ENCODE measurements at places on chromosomes 5 and 9.

DNA sequence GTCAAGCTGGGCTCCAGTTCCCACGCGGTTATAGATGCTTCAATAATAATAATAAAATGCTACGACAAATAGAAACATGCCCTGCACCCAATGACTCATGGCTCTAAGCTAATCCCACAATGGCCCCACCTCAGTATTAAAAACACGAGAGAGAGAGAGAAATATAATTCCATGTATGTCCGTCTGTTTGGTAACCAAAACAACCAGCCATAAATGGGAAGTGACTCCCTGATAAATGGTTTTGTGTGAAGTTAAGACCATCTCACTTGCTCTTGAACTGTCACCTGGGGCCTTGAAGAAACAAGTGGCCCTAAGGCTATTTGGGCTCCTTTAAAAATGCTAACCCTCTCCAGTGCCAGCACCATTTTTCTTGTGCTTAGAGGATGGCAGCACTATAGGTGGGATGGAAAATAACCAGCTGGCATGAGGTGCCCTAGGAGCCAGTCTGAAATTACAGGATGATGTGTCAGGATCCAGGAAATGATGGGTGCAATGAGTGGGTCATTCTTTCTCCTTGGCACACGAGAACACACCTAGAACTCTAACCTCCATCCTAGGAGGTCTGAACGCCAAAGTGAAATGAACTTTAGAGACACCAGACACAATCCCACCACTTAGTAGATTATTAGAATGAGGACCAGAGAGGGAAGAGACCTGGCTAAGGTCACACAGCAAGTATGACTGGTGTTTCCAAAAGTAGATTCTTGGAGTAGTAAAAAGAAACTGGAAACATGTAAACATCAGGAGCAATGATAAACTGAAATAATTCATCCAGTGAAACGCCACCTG, 35.7 kb upstream of the ADRB2 start:
- peak; percentile 51 for DNase-seq

DNA sequence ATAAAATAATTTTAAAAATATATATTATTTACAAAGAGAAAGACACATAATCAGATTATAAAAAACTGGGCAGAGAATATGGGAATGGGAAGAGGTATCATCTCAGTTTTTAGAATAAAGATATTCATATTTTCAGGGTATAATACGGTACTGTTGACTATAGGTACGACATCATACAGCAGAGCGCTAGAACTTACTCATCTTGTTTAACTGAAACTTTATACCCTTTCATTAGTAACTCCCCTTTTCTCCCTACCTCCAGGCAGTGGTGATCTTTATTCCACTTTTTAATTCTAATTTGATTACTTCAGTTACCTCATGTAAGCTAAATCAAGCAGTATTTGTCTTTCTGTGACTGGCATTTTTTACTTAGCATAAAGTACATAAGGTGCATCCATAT, 742.1 kb downstream of the MTRR start:
- DNase-seq, result no peak

DNA sequence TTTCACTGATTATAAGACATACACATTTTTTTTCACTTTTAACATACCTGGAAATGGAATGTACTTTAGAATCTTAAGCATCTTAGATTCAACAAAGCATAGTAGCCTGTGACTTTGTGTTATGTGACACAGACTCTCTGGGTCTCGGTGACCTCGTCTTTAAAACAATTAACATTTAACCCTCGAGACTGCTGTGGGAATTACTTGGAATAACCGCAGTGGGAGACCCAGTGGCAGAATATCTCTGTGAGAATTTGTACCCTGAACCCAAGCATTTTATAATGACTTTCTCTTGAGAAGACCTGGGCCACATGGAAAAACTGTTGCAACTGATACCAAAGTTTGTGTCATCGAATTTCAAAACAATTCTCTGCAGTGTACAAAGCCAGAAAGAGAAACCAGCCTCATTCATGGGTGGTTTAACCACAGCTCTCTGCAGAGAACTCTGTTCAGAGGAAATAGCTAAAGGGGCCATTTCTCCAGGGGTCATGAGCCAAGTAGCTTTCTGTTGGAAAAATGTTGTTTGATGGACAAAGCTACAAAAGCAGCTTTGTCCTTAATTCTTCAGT, 10.0 kb upstream of the RETREG1 start:
- no peak for DNase-seq

- DNase-seq, result peak; percentile 4
Observed at GRCh38 chr5:156208271-156208670, 118.7 kb upstream of the SGCD start.

DNA sequence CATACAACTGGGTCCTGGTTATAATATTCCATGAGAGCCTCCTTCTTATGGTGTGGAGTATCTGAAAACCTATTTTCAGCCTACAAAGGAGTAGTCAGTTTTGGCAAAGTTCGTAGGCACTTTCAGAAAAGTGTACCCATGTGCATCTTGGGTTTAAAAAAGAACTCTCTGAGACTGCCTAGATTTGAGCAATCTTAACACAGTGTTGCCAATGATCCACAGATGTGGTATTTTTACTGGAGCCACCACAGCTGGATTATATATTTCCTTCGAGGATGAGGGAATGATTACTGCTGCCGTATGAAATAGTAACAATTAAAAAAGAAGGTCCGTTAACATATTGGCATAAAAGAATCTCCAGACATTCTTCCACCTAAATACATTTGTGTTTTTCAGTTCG, 1.1 kb downstream of the PALM2AKAP2 start:
- no peak for DNase-seq

DNA sequence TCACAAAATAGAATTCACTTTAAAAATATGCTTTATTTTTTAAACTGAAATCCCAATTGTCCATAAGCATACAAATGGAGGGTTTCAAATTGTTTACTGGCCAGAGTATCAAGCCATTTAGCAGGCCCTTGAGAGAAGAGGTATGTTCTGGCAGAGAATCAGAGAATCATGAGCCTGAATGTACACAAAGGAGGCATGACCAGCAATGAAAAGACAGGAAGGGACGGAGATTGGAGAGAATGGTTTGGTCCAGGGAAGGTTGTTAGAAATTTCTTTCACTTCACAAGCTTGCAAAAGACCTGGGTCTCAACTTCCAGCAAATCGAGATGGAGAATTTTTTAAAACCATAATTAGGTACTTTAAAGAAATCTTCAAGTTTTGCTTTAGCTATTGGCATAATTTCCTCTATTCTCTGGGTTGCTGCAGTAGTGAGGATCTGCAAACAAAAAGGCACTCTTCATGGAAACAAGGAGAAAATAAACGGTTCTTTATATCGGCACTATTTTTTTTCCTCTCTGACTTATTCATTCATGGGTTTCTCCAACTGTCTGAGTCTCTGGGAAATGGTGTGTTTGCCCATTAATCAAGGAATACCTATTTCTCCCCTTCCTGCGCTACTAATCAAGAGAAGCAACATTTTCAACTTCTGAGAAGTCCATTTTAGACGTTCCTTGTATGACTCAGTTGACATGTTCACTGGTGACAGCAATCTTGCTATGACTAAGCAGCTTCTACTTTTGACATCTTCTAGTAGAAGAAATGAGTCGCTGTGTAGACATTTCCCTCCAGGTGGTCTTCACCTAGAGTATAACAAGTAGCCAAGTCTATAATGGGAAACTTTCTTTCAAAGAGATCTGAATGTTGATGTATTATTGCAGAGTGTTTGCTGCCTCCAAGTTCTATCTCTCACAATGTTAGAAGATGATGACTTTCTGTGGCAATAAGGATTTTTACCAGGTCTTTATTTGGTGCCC, 23.1 kb upstream of the ERCC6L2 start:
- DNase-seq, result peak; percentile 91

DNA sequence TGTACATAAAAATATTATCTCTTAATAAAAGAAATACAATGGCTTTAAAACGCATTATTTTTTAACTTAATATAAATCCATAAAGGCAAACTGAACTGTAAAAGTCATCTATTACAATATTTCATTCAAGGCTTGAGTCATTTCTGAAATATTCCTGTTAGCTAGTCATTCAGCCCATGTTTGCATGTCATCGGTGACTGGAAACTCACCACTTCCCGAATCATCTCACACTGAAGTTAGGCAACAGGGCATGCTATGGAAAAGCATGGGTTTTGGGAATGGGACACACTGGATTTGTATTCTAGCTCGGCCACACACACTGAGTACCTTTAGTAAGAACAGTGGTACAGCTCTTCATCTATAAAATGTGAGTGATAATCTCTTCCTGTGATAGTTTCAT, 691.1 kb upstream of the C9orf72 start:
- DNase-seq, result peak; percentile 67
